Right cardiac atrium (tissue), 5 donors: ENCODE measurements at places on chromosomes 3 and 15.

DNA sequence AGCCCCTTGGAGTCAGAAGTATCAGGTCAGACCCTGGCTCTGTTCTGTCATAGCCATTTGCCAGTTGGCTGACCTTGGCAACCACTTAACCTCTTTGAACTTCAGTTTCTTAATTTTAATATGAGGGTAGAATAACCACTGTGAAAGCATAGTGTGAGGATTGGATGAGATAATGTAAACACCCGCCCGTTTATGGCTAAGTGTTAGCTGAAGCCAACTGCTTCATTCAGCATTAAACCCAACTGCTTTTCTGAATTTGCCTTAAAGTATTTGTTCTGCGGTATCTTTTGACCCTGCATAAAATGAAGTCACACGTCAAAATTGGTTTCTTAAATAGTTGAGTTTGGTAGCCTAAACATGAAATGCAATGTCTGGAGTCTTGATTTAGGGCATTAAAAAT, 121.5 kb upstream of the ABHD17C start:
- no peak for DNase-seq

DNA sequence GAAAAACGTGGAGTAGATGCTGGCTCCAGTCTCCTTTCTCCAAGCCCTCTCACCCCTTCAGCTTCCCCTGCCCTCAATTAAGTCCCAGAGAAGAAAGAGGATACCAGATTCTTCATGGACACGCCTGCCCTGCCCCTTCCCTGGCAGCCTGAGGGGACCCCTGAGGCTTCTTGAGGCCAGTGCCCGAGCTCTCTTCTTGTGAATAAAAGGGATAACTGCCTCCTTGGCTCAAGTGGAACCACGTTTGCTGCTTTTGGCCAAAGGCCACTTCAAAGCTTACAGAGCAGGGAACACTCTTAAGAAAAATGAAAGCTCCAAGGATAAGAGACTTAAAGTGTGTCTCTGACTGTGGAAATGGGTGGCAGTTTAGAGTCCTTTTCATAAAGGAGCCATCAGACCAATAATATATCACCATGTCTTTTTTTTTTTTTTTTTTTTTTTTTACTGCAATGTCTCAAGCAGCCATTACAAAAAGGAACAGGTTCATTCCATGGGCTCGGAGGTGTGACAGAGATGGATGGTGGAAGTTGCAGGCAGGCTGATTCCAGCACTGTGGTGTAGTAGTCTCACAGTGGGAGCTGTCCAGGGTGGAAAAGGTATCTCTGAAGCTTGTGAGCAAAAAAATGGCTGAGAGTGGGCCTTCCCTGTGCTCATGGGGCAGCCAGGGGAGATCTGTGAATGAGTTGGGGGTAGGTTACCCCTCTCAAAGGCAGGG, 108.8 kb downstream of the SEMA5B start:
- DNase-seq: no peak

DNA sequence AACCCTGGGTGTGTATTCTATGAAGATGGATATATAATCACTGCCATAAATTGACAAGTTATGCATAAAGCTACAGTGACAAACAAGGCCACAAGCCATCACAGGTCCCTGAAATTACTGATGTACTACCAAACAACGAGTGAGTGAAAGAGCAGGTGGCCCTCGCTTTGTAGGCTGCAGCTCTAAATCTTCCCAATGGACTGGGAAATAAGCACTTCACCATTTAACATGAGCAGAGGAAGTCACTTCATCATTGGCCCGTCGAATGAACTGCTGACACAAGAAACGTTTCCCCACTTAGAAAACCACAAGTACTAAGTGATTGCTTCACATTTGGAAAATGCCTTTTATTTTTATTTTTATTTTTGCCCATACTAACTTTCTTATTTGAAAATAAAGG, 218.0 kb downstream of the ZNF385D start:
- no peak for DNase-seq

DNA sequence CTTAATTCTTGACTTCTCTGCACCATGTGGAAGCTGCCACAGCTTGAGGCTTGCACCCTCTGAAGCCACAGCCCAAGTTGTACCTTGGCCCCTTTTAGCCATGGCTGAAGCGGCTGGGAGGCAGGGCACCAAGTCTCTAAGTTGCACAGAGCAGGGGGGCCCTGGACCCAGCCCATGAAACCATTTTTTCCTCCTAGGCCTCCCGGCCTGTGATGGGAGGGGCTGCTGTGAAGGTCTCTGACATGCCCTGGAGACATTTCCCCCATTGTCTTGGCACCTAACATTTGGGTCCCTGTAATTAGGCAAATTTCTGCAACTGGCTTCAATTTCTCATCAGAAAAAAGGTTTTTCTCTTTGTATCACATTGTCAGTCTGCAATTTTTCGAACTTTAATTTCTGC, 92.8 kb upstream of the GALNT15 start:
- no peak for DNase-seq
